ENCODE measurements at places on chromosomes 1 and 21.

GRCh38 chr1:103424650-103425049, 100.8 kb upstream of the RNPC3 start:
- DNase-seq = no peak

DNA sequence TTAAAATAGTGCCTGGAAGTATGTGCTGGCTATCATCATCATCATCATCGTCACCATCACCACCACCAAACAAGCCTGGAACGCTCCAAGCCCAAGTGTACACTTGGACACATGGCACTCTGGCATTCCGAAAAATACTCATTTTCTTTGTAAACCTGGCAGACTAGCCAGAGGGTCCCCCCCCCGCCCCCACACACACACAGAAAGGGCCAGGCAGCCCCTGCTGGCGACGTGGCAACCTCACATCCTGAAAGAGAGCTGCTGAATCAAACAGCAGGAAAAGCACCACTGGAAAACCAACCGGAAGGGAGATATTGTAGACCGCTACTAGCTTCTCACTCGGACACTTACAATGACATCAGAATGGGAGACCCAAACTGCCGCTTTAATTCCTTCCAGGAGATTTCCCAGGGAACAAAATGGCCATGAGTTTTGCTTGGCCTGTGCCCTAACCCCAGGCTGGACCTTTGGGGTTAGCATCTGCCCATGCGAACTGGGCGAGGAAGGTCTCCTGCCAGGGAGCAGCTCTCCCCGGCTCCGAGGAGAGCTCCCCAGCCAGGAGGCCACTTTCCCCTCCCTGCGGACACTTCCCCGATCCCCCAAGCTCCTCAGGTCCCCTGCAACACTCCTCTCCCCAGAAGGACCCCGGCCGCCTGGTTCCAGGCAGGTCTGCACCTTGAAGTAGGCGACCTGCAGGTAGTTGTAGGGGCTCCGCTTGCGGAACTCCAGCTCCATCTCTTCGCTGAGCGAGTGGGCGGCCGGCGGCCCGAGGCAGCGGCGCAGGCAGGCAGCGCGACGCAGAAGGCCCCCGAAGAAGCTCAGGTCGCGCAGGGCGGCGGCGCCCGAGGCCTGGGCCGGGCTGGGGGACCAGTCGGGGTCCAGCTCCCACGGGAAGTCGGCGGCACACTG, 742 bp downstream of the P3H1 start:
- DNase-seq = peak; percentile 47

DNA sequence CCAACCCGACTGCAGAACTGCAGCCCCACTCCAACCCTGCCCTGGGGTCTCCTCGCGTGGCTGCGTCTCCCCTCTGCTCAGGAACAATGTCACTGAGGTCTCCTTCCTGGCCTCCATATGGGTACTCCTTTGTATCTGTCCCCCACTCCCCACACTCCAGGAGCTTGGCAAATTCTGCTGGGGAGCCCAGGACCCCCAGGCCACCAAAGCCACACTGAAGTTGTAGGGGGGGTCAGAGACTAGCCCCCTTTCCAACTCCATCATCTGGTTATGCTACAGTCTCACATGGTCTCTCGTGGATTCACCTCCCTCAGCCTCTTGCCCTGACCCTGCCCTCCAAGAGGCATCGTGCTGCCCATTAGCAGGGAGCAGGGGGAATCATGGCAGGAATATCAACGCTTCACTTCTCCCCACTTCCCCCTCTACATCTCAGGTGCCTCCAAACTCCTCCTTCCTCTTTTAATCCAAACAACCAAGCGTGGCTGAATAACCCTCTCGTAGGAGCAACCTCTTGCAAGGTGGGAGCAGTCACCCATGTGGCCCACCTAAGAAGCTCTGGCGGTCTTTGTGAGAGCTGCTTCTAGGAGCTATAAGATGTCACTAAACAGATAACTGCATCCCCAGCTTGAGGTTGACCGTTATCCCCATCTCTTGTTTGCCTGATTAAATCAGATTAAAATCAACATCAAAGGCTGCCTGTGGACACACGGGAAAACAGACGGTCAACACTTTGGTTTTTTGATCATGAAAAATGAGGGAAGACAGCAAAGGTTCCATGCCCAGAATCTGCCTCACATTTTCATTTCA, 86.4 kb downstream of the MIS18A start:
- DNase-seq = no peak

- no peak for DNase-seq
These were observed 26.1 kb downstream of the PROK1 start for GRCh38 chr1:110477041-110477440.

- DNase-seq = no peak
These were observed 39.6 kb upstream of the ITPKB start for GRCh38 chr1:226778657-226779058.

DNA sequence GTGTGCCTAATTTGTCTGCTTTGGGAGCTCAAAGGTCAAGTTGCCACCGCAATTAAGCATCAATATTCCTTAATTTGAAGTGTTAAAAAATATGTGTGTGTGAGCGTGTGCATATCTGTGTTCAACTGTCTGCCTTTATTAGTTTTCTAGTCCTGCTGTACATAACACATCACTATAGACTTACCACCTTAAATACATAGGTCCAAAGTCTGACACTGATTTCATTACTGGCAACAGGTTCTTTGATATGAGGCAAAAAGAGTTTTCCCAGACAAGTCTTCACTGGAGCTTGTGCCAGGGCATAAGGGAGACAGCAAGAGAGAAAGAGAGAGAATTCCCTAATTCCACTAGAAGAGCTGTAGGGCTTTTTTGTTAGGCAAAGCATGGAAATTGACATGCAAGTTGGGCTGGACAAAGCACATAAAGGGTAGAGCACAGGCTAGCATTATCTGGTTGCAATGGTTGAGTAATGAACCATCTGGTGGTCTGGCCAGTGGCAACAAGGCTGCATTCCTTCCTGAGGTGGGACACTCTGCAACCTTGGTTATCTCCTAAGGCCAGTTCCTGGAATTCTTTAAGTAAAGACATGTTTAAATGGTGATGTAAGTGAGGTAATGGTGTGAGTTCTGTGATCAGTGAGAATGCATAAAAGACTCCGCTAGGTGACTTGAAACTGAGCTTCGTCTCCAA, 457.2 kb upstream of the ADAMTS5 start:
- no peak for DNase-seq

GRCh38 chr21:33047231-33047630, 21.5 kb downstream of the OLIG2 start:
- DNase-seq = no peak

DNA sequence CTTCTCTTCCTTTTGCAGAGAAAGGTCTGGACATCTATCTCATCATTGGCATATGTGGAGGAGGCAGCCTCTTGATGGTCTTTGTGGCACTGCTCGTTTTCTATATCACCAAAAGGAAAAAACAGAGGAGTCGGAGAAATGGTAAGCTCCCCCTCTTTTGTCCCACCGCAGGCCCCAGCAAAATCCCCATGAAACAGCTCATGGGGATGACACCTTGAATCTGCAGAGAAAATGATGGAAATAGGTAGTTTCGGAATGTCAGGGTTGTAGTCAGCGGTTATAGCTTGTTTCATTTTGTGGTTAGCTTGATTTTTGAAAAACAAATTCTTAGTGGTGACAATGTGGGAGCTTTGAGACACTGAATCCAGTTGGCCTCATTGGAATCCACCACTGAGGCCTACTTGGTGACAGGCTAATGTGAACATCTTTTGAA, 10.3 kb downstream of the CD2 start:
- DNase-seq = no peak

DNA sequence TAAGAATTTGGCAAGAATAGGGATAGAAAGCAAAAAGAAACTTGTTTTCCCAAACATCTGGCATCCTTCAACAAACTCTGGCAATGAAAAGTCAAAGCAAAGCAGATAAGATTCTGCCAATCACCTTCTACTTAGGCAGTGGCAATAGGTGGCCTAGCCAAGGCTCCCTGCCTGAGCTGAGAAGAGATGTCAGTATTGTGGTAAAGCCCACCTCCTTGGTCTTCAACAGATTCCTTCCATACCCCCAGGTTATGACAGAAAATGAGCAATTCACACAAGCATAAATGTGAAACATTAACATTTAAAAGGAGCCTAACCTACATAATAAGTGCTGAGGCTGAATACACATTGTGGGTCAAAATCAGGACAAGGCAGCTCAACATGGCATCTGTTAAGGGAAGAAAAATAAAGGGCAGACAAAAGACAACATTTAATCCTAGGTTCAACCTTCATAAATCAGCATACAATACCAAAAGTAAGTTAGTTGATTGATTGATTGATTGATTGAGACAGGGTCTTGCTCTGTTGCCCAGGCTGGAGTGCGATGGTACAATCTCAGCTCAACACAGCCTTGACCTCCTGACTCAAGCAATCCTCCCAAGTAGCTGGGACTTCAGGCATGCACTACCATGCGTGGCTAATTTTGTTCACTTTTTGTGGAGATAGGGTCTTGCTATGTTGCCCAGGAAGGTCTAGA, 123.1 kb downstream of the AKT3 start:
- DNase-seq = no peak

- DNase-seq = no peak
These were observed 185.3 kb upstream of the USP24 start for GRCh38 chr1:55400508-55400907.

- DNase-seq = no peak
These were observed 113.4 kb downstream of the SPSB1 start for GRCh38 chr1:9406111-9406510.
